ENCODE measurements at places on chromosomes 7 and 10.

DNA sequence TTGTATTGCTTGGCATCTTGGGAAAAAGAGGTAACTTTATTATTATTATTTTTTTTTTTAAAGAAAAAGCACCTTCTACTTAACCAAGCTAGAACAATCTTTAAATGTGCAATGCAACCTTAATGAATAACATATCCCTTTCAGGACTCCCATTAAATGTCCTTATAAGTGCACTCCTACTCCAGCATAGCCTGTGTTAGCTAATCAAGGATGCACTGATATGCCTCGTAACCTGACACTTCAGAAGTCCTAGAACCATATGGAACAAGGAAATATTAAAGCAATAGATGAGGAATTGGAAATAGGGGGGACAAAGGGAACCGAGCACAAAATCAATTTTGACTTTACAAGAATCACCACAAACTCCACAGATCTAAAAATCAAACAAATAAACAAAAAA is 522.4 kb downstream of the PARD3 start:
- no peak for DNase-seq

DNA sequence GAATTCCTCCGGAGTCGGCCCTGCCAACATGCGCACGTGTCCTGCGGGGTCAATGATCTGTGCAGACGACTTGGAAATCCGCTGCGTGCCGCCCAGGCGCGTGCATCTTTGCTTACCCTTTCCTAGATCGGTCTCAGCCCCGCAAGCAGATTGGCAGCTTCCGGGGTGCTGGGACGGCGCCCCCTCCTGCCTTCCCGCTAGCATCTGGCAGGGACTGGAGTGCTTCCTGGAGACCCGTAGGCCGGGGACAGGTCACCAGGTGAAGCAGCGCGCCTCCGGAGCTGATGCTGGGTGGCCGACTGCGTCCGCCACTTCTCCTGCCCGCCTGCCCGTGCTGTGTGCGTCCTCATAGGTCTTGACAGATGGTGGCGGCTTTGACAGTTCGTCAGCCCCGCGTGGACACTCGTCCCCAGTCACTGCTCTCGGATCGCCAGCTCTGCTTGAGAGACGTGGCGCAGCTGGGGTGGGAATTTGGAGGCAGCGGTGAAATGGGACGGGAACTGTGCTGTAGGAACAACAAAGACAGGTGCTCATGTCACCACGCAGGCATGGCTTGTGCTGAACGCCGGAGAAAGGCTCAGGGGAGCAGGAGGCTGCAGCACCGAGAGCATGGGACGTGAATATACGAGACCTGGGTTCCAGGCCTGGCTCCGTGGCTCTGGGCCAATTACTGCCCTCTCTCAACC is 21.9 kb upstream of the KCNK18 start:
- DNase-seq: peak; percentile 35

- no peak for DNase-seq
Measured at GRCh38 chr7:30308389-30308788, 24.0 kb downstream of the ZNRF2 start.

DNA sequence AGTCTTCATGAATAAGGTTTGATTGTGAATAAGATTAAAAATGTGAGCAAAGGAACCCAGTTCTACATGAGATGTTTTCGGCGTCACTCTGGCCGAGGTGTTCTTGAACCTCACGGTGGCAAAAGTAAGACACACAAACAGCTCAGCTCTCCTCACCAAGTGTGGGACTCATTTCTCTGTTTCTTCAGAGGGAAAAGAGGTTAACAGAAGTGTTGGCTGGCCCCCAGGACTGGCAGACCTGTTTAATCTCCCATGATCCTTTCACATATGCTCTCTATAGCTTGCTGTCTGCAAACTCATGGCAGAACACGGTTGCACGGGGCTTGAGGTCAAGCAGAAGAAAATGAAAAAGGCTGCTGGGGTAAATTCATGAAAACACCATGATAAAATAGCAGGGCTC is 394.4 kb downstream of the CALN1 start:
- DNase-seq: no peak

- DNase-seq: no peak
Measured at GRCh38 chr10:3031490-3031889, 35.9 kb upstream of the PFKP start.

- DNase-seq: no peak
Measured at GRCh38 chr10:60717852-60718251, 60.4 kb upstream of the CDK1 start.

DNA sequence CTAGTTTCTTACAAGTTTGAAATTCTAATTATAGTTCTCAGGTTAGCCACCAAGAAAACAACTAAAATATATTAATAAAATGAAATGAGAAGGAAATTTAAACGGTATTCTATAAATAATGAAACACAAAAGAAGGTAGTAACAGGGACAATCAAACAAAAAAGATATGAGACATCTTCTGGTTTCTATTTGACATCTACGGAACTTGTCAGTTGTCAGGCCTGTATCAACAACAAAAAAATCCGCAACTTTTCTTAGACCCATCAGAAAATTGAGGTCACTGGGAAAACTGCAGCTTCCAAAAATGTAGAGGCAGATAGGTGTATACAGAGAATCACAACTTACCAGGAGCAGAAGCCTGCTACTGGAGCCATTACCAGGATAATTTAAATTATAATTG is 70.6 kb downstream of the ZPBP start:
- DNase-seq: no peak

GRCh38 chr10:17122726-17123661 is 6.6 kb downstream of the CUBN start:
- DNase-seq: no peak

DNA sequence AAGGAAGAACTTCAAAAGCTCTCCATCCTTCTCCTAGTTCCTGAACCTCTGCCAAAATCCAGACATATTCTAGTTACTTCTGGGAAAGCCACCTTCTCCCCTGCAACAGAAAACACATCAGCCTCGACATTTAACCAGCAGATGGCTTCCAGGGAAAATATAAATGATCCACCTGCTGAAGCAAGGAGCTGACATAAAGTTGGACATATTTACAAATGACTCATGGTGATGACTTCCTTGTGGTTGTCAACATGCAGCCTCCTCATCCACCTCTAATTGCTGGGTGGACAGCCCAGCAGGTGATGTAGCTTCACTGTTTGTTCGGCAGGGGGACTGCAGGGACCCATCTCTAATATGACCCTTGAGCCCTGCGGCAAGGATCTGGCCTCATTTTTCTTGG is 266.0 kb downstream of the C7orf25 start:
- DNase-seq: no peak

DNA sequence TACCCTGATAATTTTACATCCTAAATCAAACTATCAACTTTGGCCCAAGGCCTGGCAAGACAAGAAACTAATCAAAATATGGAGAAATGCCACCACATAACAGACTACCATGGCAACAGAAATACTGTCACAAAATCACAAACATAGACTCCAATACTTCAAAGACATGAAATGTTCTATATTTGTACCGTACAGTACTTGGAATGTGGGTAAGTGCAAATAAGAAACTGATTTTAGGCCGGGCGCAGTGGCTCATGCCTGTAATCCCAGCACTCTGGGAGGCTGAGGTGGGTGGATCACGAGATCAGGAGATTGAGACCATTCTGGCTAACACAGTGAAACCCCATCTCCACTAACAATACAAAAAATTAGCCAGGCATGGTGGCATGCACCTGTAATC is 9.2 kb downstream of the TNPO3 start:
- no peak for DNase-seq

DNA sequence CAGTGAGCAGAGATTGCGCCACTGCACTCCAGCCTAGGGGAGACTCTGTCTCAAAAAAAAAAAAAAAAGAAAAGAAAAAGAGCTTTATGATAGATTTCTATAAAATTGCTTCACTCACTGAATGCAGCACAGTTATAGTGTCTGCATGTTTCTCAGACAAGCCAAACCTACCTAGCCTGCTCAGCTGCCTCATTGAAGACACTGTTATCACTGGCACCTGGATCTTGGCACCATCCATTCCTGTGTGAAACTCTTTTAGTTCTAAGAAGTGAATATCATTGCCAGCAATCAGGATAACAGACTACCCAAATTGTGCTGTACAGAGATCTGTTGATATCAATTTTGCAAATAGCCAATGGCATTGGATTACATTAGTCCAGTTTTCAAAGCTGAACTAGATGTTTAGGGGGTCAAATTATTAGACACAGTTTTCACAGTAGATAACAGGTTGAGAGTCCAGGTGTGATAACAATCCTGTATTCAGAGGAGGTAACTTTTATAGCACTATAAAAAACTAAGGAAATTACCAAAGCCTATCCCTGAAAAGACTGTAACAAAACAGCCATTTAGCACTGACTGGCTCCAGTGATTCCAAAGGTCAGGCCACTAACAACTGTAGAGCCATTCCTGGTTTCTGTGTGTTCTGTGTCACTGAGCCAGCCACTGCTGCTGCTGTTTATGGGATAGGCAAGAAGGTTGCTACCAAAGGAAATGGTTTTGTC is 17.1 kb downstream of the PDSS1 start:
- peak; percentile 81 for DNase-seq

DNA sequence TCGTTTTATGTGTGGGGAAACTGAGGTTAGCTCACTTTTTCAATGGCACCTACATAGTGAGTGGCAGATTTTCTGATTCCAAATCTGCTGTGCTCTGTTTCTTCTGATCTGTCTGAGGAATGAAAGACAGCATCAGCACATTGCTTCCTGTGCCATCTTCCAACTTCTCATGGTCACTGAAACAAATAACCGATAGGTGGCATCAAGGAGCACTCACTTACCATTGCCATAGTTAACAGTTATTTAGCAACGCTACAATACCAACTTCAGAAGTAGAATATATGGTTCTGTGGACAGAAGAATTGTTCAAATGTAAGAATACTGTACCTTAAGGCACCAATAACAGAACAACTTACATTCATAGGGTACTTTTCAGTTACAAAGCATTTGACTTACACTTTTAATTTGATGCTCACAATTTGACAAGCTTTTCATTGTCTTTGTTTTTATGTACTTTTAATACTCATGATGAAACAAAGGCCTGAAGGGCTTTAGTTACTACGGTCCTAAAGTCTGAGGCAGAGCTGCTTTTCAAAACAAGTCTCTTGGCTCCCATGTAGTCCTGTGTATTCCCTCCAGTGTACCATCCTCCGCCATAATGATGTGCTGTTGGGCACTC is 228.9 kb upstream of the TCF7L2 start:
- DNase-seq: peak; percentile 50

GRCh38 chr7:80078159-80078731 is 56.4 kb upstream of the GNAI1 start:
- no peak for DNase-seq
